ENCODE measurements at places on chromosomes 5 and 9.

DNA sequence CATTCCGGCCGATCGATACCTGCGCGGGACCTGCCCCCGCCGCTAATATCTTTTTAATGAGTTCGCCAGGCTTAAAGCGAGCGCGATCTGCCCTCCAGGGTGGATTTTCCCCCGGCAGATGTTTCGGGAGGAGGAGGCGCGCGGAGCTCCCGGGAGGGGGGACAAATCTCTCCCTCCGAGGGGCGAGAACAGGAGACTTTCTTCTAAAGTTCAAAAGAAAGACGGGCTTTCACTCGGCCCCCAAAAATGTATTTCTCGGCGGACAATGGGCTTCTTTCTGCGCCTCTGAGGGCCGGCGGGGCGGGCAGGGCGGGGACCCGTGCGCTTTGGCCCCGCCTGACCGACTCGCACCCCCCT, 4.1 kb upstream of the PRDM12 start:
- no peak for DNase-seq

DNA sequence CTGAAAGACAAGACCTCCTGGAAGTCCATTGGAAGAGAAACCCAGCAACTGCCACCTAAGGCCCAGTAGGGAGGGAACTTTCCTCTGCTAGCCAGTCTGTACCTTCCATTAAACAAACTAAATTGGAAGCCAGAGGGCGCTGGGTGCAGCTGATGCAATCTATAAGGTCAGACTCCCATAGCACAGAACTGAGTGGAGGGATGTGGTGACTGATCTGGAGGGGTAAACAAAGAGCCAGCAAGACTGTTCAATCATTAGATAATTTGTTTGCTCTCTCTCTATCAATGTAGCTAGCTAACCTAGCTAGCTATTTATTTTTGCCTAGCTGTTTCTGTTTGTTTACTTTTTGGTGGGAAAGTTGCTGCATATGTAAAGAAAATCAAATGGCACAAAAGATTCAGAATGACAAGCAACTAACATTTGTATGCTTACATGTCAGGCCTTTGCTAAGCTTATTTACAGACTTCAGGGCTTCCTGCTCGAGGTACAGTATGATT, 291.8 kb upstream of the DAB2 start:
- no peak for DNase-seq

- DNase-seq: no peak
Measured at GRCh38 chr5:120738568-120738967, 274.5 kb downstream of the PRR16 start.

DNA sequence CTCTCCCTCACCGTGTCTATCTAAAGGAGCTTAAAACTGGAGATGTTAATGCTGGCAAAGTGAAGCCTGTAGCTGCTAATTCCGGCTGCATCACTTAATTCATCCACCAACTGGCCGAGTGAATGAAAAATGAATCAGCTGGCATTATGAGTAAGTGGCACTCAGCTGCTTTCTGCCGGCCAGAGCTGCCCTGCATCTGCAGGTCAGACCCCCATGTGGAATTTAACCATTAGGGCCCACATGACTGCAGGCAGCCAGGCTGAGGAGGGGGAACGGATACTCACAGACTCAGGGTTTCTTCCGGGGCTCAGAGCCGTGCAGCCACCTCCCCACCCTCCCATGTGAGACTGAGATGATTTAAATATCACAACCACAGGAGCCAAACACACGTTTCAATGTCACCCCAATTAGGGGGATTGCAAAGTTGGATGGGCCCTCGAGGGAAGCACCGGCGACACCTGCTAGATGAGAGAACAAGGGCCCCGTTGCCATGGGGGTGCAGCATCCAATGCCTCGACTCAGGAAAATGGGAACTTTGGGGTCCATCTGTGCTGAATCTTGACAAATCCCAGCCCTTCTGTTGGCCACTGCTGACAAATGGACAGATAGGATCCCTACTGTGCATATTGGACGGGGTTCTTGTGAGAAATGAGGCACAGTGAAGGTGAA, 115.6 kb upstream of the ALDH1B1 start:
- no peak for DNase-seq

GRCh38 chr9:36158917-36159316, 10.3 kb upstream of the CCIN start:
- no peak for DNase-seq

DNA sequence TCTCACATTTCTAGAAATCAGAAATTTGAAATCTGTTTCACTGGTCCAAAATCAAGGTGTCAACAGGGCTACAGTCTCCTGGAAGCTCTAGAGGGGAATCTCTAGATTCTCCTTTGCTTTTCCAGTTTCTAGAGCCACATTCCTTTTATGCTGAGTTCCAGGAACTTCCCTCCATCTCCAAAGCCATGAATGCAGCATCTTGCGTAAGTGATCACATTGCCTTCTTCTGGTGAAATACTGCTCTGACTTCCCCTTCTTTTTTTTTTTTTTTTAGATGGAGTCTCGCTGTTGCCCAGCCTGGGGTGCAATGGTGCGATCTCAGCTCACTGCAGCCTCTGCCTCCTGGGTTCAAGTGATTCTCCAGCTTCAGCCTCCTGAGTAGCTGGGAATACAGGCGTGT, 23.8 kb downstream of the GDA start:
- DNase-seq: no peak

DNA sequence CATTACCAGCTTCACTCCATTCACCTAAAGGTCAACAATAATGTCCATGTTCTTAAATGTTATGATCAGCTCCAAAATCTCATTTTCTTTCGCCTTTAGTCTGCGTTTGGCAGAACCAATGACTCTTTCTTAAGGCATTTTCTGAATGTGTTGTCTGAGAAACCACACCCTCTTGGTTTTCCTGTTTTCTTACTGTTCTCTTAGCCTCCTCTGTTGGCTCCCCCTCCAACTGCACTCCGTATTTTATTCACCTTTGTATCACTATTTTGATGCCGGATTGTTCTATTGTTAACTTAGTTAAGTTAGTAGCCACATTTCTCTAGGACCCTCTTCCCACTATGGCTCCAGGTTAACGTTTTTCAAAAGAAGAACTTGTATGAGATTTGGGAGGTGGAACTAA, 185.6 kb downstream of the DMAC1 start:
- no peak for DNase-seq

DNA sequence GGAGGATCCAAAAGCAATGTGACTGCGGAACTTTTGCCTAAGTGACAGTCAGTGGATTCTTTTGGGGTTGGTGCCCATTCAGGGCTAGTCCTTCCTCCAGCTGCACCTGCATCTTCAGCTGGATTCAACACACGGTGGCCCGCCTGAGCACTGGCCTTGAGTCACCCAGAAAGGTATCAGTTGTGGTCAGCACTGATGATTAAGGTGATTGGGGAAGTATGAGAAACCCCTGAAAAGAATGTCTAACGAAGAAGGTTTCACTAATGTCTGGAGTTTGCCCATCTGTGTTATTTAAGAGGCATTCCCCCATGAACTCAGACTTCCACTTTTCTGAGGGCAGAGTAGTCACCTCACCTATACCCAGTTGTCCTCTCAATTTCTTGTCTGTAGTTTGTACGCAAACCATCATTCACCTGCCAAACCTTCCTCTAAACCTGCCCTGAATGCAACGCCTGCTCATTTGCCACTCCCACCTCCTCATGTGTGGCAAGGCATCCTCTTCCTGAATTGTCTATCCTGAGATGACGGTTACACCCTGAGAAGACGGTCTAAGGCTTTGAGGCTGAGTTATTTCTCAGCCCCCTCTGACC, 27.2 kb downstream of the CSF2 start:
- DNase-seq: peak; percentile 75

- DNase-seq: no peak
Measured at GRCh38 chr5:69083412-69083811, 10.4 kb upstream of the SLC30A5 start.

- DNase-seq: no peak
Measured at GRCh38 chr9:82247318-82247717, 258.7 kb downstream of the SPATA31D1 start.

DNA sequence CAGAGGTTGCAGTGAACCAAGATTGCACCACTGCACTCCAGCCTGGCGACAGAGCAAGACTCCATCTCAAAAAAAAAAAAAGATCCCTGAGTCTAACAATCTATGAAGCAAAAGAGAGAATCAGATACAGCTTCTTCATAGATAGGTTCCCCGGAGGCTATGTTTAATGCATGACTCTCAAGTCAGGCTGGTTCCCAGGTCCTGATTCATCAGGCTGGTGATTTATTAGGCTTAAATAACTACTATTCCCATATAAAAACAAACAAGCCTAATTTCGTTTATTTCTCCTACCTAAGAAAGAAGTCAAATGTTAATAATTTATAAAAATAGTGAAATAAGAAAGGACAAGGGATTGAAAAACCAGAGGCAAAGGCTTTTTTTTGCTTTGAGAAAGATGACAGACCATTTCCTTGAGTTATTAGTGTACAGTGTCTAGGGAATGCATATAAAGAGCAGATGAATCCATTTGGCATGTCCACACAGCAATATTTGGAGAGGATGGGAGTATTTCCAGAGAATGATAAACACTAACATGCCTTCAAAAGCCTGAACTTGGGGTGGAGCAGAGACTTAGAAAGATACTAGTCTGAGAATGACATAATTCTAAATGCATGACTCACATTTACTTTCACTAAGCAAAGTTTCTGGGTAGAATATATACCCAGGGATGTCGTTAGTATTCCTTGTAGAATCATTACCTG, 115.3 kb downstream of the NREP start:
- DNase-seq: no peak

DNA sequence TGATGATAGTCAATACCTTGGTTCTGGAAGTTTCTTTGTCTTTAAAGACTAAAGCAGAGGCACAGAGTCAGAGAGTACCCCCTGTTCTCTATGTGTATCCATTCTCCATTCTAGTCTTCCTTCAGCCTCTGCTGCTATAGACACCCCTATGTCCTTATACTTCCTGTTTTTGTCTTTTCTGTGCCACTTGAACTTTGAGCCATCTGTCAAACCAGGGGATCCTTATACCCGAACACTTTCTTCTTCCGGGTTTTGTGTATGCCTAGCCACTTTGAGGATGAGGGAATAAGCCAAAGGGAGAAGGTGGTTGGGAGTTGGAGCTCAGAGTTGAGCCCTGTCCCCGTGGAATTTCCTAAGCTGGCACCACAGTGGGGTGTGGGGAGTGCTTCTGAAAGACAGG, 61.1 kb upstream of the IL6ST start:
- DNase-seq: no peak

DNA sequence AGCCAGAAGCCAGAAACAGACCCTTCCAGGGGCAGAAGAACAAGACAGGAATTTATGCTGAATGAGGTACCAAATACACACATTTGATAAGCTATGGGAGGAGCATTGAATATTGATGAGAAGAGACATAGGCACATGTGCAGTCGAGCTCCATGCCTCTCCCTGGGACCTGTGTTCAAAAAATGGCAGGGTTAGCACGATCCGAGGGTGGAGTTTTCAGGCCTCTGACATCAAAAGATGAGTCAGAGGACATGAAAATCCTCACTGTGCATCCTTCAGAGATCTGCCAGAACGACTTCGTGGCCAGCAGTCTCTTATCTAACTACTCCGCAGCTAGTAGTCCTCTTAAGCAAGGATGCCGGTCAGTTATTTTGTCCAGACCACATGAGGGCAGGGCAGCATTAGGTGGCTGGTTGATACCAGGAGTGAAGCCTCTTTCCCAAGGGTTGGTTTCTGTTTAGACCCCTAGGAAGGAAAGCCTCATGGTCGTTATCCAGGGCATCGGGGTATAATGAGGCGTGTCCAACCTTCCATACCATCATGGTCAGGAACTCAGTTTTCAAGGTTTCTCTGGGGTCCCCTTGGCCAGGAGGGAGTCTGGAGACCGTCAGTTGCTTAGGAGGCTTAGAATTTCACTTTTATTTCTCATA, 11.6 kb upstream of the CMBL start:
- DNase-seq: no peak

GRCh38 chr9:1083325-1083913, 33.3 kb downstream of the DMRT2 start:
- DNase-seq: no peak

GRCh38 chr5:171823269-171823668, 37.7 kb downstream of the SMIM23 start:
- DNase-seq: no peak

DNA sequence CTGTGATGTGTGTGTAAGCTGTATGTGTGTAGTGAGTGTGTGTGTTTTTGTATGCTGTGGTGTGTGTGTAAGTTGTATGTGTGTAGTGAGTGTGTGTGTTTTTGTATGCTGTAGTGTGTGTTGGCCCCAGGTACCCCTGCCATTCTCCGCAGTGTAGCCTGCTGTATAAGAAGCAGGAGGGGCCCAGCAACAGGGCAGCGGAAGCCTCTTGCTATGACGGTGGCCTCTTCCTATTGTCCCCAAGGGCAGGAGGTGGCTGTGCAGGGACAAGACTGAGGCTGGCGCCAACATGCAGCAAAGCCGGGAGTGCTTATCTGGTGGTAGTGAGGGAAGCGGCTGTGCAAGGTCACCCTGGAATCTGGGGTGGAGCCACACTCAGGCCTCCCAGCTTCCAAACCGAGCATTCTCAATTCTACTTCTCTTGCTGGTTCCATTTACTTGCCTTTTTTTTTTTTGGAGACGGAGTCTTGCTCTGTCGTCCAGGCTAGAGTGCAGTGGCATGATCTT, 5.1 kb downstream of the SPAAR start:
- no peak for DNase-seq

DNA sequence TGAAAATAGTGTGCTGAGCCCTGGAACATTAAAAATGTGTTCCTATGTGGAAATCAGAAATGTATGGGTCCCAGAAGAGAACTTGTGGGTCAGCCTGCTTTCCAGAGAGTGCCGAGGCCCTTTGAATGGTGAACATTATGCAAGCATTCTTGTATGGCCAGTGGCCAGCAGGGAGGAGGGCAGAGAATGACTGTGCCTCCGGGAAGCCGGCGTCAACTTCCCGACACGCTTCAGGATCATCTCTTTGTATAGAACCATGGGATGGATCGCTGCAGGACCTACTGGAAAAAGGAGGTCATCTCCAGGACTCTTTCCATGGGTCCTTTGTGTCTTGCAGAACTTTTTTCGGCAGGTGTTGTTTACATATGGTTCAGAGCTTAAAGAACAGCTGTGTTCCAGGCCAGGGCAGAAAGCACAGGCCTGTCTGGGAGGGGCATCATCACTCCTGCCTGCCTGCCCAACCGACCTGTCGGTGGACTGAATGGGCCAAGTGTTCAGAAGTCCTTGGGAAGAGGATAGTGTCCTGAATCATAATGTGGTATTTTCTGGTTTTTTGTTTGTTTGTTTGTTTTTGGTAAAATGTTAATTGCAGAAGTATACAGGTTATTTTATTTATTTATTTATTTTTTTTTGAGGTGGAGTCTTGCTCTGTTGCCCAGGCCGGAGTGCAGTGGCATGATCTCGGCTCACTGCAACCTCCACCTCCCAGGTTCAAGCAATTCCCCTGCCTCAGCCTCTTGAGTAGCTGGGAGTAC, 9.0 kb downstream of the PRRC2B start:
- DNase-seq: no peak

- DNase-seq: no peak
Measured at GRCh38 chr5:106860398-106861044, 810.2 kb downstream of the EFNA5 start.
